NCI-H526 treated with DMSO at 0.1 percent for 48 hours (cell line): ENCODE measurements at places on chromosomes 2 and 18.

DNA sequence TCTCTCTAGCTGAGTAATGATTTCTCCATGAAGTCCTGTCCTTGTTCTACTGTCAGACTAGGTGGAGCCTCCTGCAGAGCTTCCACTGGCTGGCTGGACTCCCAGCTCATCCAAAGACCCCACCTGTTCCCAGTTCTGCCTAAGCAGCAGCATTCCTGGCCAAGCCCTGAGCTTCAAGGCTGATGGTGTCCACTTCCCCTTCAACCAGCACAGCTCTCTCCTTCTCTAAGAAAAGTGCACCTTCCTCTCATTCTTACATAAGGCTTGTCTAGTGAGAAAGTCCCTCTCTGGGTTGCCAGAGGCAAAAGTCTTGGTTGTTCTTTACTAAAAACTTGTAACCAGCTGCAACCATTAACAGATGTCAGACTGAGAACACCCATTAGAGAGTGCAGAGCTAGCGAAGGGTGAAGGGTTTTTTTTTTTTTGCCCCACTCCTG lies 58.9 kb downstream of the CXCR4 start:
- DNase-seq: no peak

GRCh38 chr2:236619910-236620612 lies 50.4 kb downstream of the ACKR3 start:
- no peak for DNase-seq

- no peak for DNase-seq
Observed at GRCh38 chr18:59210299-59210698, 9.7 kb upstream of the GRP start.

GRCh38 chr18:48847807-48848486 lies 102.8 kb downstream of the SMAD7 start:
- DNase-seq: no peak

- no peak for DNase-seq
Observed at GRCh38 chr2:174835797-174836255, 71.6 kb upstream of the CHRNA1 start.

DNA sequence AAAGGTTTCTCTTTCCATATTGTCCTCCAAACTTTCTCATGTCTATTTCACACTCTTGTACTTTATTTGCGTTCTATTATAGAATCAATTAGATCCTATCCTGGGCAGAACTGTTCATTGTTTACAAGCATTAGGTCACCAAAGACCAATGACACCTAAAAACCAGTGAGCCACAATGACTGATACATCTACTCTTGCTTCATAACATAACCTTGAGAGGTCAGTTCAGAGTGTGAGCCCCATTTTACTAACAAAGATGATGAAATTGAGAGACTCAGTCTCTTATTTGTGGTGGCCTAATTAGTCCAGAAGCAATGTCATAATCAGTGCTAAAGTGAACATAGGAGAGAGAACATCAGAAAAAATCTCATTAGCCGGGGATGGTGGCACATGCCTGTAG lies 248.9 kb upstream of the RBBP8 start:
- no peak for DNase-seq

GRCh38 chr2:30645745-30646119 lies 161.5 kb downstream of the CAPN13 start:
- no peak for DNase-seq

GRCh38 chr18:66210875-66211274 lies 393.0 kb downstream of the CDH19 start:
- no peak for DNase-seq

DNA sequence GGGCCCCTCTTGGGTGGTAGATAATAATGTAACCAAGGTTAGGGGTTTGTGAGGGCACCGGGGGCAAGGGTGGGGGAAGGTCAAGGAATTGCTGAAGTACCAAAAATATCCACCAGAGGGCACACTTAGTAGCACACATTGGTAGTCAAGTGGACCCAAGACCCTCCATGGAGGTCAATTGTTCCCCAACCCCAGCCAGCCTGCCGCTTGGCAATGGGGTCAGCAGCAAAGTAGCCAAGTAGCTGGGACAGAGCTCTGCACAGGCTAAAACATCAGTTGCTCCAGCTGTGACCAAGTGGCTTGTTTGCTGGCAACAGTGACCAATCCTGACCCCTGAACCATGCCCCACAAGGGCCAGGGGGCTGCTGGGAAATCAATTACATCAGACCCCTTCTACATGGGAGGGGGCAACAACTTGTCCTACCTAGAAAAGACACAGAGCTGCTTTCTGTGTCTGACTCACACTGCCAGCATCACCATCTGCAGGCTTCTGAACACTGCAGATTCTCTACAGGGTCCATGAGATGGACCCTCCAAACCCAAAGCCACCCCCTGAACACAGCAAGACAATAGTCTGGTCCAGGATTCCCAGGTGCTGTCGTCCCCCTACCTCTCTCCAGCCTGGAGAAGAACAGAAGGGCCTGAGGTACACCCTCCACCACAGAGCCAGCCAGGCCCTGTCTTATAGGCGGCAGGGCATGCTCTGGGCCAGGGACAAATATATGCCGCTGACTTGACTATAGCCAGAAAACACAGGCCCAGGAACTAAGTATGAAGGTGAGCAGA lies 76.0 kb downstream of the EMX1 start:
- peak; percentile 6 for DNase-seq

GRCh38 chr18:54269893-54270844 lies 852 bp downstream of the POLI start:
- DNase-seq: peak; percentile 11

GRCh38 chr2:221767106-221768012 lies 195.3 kb upstream of the EPHA4 start:
- DNase-seq: no peak

DNA sequence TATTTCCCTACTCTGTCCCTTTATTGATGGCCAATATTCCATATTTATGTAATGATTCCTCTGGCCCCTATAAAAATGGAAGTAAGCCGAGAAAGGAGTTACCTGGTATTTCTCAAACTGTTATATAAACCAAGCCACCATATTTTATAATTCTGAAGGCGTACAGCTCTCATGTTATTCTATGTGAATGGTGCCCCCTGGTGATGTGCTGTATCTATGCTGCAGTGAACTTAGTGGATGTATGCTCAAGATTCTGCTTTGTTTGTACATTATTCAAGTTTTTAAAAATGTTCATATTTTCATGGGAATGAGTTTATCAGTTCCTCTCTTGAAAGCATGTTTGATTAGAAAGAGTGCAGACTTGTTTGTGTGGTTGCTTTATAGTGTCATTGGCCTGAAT lies 194.5 kb upstream of the LRRTM1 start:
- DNase-seq: no peak

DNA sequence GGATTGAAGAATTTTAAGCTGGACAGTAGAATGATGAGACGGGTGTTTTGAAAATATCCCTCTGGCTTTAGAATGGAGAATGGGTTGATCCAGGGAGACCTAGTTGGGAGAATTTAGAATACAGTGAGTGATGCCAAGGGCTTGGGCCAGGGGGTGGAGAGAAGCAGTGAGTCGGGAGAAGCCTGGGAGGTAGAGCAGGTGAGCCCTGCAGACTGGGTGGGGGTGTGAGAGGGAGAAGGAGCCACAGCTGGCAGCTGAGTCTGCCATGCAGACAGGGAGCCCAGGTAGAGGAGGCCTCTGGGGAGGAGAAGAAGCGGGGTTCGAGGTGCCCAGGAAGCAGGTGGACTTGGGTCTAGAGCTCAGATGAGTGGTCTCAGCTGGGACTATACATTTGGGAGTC lies 18.2 kb downstream of the CREG2 start:
- DNase-seq: no peak

DNA sequence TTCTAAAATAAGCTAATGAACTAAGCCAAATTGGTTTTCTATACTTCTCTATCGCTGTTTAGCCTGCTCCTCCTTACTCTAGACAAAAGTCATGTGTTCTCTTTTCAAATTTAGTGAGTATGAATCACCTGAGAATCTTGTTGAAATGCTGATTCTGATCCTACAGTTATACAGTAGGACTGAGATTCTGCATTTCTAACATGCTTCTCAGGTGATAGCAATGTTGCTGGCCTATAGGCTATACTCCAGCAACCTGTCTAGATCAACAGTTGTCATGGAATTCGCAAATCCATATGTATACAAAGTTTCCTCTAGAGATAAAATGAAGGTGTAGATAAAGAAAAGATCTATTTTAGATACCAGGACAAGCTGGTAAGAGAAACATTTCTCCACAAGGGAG lies 62.9 kb downstream of the MEMO1 start:
- no peak for DNase-seq

DNA sequence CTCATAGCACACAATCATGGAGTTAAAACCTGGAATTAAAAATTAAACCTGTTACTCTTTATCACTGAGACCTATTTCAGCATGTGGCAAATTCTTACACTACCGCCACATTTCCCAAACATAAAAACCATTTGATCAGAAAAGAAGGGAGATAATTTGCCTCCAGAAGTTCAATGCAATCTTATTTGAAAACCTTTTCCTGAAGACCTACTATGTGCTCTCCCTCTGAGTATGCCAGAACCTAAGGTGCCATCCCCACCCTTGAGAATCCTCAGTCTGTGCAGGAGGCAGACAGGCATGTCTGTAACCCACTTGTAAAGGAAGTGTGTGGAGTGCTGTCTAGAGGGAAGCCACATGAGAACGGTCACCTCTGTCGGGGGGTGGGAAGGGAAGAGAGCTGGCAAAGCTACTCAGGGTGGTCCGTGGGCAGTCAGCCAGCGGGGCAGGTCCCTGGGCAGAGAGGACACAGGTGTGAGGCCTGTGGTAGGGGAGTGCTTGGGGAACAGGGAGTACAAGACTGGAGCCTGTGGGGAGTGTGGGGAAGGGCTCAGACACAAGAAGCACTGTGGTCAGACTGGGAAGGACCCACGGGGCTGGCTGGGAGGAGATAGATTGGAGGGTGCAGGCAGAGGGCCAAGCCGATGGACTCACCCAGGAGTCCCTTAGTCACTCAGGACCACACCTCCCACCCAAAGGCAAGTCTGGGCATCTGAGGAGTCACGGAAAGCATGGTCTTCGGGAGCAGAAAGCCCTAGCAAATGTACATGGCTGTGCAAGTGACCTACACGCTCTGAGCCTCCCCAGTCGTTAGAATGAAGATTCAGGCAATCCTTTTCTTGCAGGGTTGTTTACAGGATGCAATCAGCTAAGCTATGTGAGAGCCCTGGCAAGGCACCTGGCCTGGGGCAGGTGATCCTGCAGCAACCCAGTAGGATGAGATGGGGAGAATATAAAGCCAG lies 22.8 kb downstream of the CRACDL start:
- no peak for DNase-seq

DNA sequence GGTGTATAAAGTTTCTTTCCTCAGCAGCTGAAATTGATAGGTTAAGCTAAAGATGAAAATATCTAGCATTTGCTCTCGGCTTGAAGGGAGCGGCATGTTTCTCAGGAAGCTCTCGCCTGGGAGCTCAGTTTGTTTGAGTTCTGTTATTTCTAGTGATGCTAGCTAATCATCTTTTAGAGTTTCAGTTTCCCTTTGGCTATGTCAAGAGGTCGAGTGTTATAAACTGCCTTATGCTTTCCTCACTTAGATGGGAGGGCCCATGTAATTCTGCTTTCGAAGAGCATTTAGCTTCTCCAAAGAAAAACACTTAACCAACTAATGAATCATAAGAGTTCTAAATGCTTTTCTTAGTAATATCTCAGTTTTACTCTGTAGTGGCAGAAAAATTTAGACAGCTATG lies 33.6 kb downstream of the PLCL1 start:
- no peak for DNase-seq

GRCh38 chr2:127681976-127682857 lies 6.9 kb upstream of the LIMS2 start:
- DNase-seq: peak; percentile 34

DNA sequence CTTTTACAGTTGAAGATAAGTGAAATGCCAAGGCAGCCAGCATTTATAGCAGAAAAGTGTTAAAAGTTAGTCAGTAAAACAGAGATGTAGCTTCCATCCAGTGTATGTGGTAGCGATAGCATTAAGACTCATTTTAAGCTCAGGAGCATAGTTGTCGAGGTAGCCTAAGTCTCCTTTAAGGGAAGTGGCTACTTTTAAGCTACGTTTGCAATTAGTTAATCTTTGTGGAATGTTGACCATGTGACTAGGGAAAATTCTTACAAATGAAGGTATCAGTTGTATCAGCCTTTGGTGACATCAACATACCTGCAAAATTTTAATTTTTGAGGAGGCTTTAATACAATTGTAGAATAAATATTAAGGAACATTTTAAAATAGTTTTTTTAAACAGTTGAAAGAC lies 61.9 kb downstream of the LHCGR start:
- no peak for DNase-seq
